Cortex of kidney (tissue), 1 donor: ENCODE measurements at places on chromosomes 3 and 15.

DNA sequence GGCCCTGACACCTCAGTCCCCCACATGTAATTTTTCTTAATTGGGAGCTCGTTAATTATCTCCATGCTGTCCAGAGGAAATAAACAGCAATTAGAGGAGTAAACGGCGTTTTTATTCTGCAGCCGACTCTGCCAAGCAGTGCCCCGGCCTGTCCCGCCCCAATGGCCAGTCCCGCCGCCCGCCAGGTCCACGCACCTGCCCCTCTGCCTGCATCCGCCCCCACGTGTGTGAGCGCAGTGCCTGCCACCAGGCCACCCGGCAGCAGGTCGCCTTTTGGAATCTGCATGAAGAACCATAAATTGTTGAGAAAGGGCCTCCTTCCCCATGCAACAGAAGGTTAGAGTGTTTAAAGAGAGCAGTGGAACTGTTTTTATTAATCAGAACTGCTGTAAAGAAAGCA is 87.5 kb upstream of the LINGO1 start:
- DNase-seq = no peak

DNA sequence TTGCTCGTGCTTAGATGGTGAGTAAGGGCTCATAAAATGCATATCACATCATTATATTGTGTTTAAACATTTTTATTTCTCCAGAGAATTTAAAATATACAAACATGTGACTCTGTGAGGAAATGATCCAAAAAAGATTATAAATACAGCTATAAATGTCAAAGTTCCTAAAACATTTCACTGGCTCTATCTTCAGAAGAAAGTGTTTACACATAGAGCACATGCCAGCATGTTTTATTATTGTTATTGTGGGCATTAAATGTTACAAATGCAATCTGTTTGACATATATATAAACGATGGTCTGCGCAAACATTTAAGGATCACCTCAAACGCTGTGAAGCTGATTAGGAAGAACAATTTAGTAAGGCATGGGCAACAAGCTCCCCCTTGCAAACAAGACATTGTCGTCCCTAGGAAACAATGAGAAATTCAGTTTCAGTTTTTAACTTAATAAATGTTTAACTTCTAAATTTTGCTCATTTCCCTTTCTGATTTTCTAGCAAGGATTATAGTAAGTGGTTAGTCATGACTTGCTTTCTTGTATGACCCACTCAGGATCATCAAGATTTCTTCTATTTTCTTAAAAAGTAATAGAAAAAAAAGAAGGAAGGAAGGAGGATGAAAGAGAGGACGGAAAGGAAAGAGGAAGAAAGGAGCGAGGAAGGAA is 207.5 kb downstream of the SATB1 start:
- DNase-seq = no peak

DNA sequence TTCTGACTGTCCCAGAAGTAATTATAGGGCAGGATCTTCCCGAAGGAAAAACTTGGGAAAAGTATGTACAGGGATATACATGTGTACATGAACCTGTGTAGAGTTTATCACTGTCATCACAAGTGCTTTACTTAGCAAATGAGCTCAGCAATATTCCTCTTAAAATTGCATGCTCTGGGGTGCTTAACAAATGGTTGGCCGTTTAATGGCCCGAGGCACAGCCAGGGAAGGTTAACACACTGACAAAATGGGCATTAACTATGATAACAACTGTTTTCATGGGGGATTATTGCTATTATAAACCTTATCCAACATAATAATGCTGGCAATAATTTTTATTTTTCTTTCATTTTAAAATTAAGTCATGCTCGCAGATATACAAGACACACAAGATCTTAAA is 459.3 kb downstream of the TUSC7 start:
- no peak for DNase-seq

DNA sequence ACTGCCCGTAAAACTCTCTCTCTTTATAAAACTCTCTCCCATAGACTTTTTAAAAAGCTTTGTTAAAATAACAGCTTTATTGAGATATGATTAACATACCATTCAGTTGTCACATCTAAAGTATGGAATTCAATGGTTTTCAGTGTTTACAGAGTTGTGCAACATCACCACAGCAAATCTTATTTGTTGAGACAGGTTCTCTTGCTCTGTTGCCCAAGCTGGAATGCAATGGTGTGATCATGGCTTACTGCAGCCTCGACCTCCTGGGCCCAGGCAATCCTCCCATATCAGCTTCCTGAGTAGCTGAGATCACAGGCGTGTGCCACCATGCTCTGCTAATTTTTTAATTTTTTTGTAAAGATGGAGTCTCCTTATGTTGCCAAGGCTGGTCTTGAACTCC is 35.9 kb upstream of the TRAK1 start:
- DNase-seq = no peak

GRCh38 chr3:109442531-109442930 is 105.2 kb upstream of the DPPA4 start:
- no peak for DNase-seq

DNA sequence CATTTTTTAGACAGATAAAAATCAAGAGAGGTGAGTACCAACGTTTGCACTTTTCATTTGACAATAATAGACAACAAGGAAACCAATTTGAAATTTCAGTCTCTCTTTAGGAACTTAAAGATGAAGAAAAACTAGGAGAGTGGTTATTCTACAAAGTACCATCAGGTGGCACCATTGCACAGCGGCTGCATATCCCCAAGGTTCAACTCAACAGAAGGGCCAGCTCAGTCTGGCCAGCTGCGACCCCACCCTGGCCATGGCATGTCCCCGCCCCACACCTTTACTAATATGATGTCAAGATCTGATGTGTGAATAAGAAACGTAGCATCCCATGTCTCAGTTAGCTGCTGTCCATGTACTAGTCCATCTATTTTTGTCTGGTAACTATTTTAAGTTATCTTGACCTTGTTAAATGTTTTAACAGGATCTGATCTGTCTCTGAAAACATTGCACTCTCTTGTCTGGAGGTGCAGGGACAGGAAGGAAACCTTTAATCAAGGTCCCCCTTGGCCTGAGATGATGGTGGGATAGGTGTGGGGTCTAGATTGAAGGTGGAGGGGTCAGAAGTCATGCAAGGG is 35.5 kb upstream of the CGNL1 start:
- DNase-seq = no peak

GRCh38 chr15:77531191-77532000 is 101.3 kb downstream of the LINGO1 start:
- DNase-seq = no peak

GRCh38 chr3:148727231-148727630 is 29.5 kb downstream of the AGTR1 start:
- DNase-seq = no peak

GRCh38 chr3:20683910-20684309 is 497.9 kb upstream of the SGO1 start:
- DNase-seq = no peak

GRCh38 chr15:49060710-49061495 is 14.7 kb upstream of the SECISBP2L start:
- no peak for DNase-seq

DNA sequence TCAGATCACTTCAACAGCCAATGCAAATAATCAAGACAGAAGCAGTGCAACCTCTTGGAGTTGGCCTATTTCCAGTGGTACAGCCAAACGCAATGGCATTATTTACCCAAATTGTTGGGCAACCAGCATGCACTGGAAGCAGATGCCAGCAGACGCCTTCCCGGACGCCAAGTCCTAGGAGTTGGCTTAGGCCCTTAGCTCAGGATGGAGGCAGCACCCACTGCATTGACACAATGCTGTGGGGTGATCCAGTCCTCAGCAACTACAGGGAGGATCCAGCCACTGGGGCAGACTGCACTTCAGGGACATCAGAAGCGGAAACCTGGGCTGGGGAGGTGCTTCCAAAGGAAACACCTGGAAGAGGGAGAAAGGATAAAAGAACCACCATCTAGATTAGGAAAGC is 290.4 kb downstream of the FAM43A start:
- DNase-seq = no peak

GRCh38 chr15:42891569-42891968 is 29.0 kb downstream of the TTBK2 start:
- no peak for DNase-seq

- no peak for DNase-seq
Measured at GRCh38 chr3:169071003-169071402, 592.5 kb downstream of the MECOM start.

- DNase-seq = no peak
Measured at GRCh38 chr15:48644827-48645557, 517 bp downstream of the FBN1 start.

DNA sequence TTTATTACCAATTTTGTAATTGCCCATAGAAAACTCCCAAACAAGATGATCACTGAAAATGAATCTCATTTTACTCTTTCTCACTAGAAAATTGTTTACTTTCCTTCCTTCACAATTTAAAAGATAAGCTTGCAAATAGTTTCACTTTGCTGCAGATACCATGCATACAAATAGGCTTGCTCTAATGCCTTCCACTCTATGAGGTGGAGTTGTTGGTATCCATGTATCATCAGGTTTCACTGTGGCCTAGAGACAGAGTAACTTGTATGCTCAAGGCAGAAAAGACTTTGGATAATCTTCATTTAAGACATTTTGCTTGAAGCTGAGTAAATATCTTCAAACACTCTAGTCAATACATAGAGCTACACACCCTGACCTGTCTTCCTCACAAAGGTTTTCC is 60.8 kb downstream of the RYK start:
- no peak for DNase-seq

- no peak for DNase-seq
Measured at GRCh38 chr3:29591579-29591978, 310.7 kb downstream of the RBMS3 start.

DNA sequence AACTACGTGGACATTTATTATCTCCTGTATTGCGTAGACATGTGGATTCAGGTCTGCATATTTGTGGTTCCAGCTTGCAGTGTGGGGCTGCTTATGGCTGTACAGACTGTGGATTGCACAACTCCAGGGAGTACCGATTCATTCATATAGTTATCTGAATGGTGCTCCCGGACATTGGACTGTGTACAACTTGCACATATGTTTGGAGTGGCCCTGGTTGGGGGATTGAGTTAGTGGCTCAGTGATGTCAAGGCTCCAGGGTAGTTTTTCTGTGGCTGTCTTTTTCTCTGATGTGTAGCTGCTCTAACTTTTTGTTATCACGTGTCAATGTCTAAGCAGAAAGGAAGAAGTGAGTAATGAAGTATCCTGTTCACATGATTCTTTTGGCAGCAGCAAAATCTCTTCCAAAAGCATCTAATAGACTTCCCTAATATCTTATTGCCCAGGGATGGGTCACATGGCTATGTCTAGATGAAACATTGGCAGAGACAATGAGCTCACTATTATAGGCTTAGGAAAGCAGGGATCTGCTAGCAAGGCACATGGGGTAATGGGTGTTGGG is 15.8 kb downstream of the ST3GAL6 start:
- DNase-seq = no peak

DNA sequence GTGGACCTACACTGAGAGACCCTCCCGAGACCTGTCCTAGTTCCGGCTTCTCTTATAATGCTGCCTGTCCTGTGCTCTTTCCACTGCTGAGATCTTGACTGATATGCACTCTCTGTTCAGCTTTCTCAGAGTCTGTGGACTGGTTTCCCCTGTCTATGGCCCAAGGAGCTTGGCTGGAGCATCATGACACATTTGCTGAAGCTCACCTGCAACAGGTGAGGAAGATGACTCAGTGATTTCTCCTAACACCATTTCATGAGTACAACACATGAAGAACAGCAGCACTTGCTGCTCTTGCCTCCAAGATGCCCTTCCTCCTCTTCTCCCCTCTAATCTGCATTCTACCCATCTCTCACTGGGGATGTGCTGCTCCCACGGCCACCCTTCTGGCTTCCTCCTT is 92.1 kb downstream of the DUT start:
- no peak for DNase-seq

DNA sequence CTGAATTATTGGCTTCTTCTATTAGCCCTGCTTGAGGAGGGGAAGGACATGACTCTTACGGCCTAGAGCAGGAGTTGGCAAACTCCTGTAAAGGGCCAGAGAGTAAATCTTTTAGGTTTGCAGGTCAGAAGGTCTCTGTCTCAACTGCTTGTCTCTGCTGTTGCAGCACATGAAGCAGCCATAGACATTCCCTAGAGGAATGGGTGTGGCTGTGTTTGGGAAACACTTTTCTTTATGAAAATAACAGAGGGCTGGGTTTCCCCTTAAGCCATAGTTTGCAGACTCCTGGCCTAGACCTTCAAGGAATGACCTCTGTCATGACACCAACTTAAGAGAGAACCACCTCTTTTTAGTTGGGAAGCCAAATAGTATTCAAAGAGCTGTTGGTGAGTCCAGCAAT is 10.3 kb downstream of the TRAK1 start:
- no peak for DNase-seq

GRCh38 chr3:126342991-126343648 is 14.1 kb downstream of the KLF15 start:
- no peak for DNase-seq

GRCh38 chr3:9951598-9951961 is 628 bp downstream of the PRRT3 start:
- no peak for DNase-seq

- DNase-seq = no peak
Measured at GRCh38 chr3:122635789-122636188, 44.9 kb upstream of the PARP14 start.

DNA sequence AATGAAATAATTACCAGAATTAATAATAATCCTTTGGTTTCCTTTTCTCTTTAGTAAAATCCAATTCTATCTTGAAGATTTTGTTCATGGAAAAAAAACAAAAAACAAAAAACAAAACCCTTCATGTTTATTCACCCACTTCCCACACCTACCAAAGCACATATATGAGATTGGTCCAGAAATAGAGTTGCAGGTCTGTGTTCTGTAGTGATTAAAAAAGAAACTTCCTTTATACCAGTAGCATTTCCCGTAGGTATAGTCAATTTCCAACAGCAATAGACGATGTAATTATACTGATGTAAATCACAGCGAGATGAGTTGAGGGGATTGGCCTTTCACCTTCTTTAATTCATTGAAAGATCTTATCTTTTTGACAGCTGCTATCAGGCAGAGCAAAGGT is 194.6 kb downstream of the SOX2 start:
- no peak for DNase-seq

GRCh38 chr3:105691633-105692032 is 177.2 kb downstream of the CBLB start:
- no peak for DNase-seq

DNA sequence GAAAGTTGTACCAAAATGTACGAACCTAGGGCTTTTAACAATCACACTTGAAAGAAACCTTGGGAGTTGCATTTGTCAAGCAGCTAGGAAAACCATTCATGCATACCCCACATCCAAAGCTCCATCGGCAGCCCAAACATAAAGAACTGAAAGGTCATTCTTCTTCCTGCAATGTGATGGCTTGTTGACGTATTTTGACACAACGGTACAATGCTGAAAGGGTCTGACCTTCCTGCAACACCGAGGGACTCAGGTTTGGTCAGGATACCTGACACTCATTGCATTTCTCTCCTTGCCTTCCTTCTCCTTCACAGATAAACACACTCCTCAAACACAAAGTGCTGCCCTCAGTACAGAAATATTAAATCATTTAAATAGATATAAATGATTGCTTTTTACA is 145.5 kb downstream of the CDIN1 start:
- DNase-seq = no peak

GRCh38 chr3:168730073-168730472 is 634.3 kb upstream of the GOLIM4 start:
- no peak for DNase-seq
